ENCODE measurements at places on chromosomes 13 and 19. TPM values are rescaled to one million over a fixed set of nuclear protein-coding genes. Genes with fewer than 3 reads are reported as not detected.

The EEF1AKMT1 gene
- total RNA-seq = 4.2 TPM

The LGALS7 gene
- not detected for total RNA-seq

The ZNF730 gene
- not detected for total RNA-seq

The LRRC4B gene
- 0.85 TPM for total RNA-seq

The MATK gene
- total RNA-seq = 1.1 TPM

The ZNF723 gene
- not detected for total RNA-seq
